ENCODE measurements at places on chromosomes 1 and 21.

DNA sequence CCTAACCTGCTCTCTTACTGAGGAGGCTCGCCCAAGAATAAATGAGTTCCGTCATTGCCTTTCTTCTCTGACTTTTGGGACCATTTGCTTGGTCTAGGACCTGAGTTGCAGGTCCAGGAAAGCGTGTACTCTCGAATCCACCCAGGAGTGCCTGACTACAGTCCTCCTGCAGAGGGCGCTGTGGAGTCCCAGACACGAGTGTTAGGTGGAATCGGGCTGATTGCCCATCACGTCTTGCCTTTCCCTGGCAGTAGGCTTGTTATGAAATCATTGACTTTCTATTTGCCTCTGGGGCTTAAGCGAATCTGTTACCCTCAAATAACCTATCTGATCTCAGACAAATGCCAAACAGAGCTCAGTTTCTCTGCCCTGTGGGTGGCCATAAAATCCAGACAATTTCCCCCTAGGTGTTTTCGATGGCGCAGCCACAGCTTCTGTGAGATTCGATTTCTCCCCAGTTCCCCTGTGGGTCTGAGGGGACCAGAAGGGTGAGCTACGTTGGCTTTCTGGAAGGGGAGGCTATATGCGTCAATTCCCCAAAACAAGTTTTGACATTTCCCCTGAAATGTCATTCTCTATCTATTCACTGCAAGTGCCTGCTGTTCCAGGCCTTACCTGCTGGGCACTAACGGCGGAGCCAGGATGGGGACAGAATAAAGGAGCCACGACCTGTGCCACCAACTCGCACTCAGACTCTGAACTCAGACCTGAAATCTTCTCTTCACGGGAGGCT, at the start of gene IL20:
Gene IL20, plus strand, starts transcription at position 685 of the 733 bp plus-strand sequence. CDS start 230 bp downstream, outside the sequence.
- DNase-seq: peak; percentile 50

DNA sequence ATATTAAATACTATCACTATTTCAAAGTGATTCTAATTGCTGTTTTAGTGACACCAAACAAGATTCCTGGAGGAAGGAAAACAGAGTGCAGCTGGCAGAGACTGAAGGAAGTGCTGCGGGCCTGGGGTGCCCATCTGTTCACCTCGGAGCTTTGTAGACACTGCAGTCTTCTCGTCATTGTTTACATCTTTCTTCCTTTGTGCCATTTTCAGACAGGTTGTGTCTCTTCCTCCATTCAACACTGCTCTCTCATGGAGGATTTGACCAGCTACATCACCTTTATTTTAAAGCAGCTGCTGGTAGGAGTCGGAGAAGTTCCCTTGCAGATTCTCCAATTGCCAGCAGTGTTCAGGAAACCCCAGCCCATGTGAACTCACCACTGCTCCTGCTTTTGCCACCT, 37.3 kb downstream of the ABCA4 start:
- DNase-seq: no peak

DNA sequence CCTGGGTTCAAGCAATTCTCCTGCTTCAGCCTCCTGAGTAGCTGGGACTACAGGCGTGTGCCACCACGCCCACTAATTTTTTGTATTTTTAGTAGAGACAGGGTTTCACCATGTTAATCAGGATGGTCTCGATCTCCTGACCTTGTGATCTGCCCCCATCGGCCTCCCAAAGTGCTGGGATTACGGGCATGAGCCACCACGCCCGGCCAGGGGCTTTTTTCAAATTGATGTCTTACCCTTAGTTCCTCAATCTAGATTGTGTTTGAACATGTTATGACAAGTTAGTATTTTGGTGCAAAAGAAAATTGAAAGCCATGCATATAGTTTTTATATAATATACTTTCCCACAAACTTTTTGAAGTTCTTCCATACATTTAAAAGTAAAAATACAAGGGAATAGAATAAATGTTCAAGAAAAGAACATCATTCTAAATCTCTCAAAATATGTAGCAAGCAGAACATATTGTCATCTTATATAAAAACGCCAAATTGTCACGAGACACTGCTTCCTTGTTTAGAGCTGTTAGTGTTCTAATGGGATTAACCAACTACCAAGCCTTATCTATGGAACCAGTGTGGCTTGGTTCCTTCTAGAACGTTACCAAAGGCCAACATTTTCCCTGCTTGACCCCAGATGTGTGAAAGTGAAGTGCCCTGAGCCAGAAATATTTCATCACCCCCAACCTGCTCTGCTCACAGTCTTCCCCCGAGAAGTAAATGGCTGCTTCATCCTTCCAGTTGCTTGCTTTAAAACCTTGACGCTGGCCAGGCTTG, 9.5 kb upstream of the PLEKHM2 start:
- DNase-seq: no peak

DNA sequence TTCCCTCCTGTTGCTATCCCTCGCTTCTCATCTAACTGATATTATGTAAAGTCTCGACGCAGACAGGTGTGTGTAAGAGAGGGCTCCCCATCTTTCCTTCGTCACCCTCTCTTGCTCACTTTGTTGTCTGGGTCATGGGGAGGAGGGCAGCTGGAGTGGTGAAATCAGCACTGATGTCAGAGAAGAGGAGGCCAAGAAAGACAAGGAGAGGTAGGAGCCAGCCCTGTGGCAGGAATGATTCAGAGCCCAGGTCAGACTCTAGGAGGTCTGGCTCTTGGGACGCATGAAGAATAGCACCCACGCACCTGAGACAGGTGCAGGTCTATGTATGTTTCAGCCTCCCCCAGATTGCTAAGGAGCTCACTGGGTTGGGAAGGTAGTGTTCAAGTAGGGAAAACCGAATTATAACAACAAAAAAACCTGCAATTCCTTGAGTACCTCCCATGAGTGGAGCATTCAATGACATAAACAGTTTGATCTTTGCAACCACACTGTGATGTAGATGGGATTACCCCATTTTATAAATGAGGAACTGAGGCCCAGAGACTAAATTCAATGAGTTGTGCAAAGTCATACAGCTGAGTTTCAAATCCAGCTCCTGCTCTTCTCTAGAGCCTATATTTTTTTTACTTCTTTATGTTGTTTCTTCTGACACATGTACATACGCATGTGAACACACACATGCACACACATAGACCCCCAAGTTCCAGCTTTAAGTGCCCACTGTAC, 10.4 kb downstream of the NUAK2 start:
- DNase-seq: no peak

DNA sequence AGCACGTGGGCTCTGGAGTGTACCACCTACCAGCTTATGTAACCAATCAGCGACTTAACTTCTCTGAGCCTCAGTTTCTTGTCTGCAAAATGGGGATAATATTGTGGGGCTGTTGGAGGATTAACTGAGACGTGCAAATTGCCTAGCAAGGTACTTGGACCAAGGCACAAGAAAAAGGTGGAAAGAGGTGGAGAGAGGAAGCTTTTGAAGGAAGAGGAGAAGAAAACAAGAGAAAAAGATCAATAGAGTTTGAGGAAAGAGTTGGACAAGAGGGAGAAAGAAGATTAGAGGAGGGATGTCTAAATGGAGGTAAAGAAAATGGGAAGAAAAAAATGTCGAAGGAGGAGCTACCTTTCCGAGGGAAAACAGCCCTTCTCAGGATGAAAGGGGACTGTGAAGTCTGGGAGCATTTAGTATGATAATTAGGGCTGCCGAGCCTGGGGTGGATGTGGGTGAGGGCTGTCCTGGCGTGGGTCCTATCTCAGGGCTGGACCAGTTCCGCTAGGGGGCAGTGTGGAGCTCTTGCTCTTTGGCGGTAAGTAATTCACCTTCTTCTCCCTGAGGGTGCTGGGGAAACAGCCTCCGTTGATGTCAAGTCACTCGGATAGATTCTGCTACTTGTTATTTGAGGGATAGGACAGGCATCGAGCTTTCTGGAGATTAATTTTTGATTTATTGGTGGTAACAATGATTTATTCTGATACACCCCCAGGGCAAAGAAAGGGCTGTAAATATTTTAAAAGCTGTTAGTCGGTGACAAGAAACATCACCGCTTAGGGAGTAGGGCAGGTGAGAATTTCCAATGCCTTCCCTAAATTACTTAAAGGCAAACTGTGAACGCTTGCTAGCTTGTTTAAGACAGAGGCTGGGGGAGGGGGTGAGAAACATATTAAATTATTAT, 79.0 kb upstream of the NFASC start:
- DNase-seq: no peak

GRCh38 chr1:64080941-64081562, 122.4 kb upstream of the UBE2U start:
- no peak for DNase-seq

- DNase-seq: peak; percentile 21
Measured at GRCh38 chr1:31335007-31335406, 37.9 kb downstream of the FABP3 start.

GRCh38 chr21:42254651-42255601, 36.0 kb downstream of the ABCG1 start:
- DNase-seq: no peak

DNA sequence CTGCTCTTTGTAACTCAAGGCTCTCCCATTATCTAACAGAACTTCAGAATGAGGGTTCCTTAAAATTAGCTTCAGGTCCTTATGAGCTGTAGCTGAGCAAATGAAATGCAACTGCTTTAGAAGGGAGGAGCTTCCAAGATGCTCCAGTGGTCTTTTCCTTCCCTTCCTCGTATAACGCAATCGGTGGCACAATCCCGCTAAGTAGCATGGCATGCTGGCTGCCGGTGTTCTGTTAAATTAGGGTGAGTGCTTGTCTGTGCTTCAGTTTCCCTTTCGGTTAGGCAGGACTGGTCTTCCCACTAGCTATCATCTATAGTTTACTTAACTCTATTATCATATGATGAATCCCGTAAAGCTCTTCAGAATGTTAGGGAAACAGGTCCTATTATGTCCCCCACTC, 917 bp downstream of the KIAA0040 start:
- DNase-seq: no peak

GRCh38 chr1:7561331-7561921, 209.7 kb upstream of the VAMP3 start:
- no peak for DNase-seq

- no peak for DNase-seq
Measured at GRCh38 chr1:247435030-247435758, 19.2 kb downstream of the NLRP3 start.

DNA sequence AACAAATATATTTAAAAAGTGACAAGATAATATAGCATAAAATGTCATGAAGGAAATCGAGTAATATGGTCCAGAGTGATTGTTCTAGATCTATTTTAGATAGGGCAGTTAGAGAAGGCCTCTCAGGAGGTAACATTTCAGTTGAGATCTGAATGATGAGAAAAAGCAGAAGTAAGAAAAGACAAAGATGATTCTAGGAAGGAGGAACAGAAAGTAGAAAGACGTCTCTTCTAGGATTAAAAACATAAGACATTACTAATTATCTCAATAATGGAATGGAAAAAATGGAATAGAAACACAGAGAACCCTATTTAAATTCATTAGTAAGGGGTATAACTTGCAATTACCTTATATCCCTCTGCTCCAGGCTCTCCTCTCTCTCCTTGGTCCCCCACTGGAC, 130.0 kb upstream of the ZNHIT6 start:
- no peak for DNase-seq

- no peak for DNase-seq
Measured at GRCh38 chr1:83704350-83704749, 294.6 kb downstream of the TTLL7 start.

DNA sequence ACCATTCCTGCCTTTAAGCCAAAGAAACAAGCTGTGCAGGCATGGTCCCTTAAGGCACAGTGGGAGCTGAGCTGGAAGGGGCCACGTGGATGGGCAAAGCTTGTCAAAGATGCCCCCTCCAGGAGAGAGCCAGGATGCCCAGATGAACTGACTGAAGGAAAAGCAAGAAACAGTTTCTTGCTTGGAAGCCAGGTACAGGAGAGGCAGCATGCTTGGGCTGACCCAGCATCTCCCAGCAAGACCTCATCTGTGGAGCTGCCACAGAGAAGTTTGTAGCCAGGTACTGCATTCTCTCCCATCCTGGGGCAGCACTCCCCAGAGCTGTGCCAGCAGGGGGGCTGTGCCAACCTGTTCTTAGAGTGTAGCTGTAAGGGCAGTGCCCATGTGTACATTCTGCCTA, 1.3 kb upstream of the SLC50A1 start:
- no peak for DNase-seq

GRCh38 chr1:36342426-36343185, 19.2 kb upstream of the EVA1B start:
- DNase-seq: no peak

- DNase-seq: no peak
Measured at GRCh38 chr1:23424293-23425192, at the start of gene TCEA3. Gene TCEA3 (minus strand): TSS chr1:23424748. CDS start chr1:23424633, 115 bp downstream.

DNA sequence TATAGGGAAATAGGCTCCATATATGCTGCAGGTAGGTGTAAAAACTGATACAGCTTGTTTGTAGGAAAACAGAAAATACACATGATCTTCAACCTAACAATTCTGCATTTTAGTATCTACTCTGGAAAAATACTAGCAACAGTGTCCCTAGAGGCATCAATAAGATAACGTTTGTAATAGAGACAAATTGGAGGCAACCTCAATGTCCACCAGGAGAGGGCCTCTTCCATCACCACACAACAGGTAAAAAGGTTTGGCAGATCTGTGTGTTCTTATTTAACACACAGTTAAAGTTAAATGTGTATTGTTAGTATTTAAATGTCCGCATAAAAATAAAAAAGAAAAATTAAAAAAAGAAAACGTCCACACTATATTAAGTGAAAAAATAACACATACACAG, 5.4 kb downstream of the EIF2D start:
- DNase-seq: no peak

GRCh38 chr1:234490793-234491479, 12.0 kb upstream of the TARBP1 start:
- no peak for DNase-seq

DNA sequence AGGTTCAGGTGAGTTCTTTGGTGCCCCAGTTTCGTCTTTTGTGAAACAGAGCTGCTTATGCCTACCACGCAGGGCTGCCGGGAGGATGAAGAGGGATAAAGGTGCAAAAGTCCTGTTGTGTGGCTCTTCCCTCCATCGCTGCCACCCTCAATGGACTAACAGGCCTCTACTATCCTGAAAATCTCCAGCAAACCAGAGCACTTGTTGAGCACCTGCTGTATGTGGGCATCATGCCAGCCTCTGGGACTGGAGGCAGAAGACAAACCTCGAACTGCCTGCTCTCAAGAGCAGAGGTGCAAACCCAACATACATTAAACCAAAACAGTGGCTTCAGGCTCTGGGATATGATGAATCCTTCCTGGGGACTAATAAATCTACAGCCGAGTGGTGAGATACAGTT, 174.1 kb downstream of the ACTL8 start:
- no peak for DNase-seq

Data from AG09309 (cell line).